ENCODE measurements at places on chromosomes 1 and 21.

DNA sequence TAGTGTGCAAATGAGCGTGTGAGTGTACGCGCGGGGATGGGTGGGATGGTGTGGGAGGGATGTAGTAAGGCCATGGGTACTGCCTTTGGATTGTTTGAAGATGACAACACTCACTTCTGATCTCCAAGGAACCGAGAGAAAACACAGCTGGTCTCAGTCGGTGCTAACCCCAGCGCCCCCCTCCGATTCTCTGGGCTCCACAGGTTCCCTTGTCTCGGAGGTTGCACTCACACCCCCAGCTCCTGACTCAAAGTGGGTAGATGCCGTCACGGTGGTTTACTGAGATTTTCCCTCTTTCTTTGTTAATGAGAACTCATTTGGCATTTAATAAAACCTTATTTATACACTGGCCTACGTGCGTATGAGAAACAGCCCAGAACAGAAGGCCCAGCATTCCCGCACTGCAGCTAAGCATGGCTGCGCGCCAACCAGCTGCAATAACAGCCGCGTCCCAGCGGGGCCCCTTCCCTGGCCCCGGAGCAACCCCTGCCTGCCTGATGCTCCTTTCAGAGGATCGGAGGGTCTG lies 25.8 kb downstream of the ABCA4 start:
- DNase-seq: peak; percentile 70

DNA sequence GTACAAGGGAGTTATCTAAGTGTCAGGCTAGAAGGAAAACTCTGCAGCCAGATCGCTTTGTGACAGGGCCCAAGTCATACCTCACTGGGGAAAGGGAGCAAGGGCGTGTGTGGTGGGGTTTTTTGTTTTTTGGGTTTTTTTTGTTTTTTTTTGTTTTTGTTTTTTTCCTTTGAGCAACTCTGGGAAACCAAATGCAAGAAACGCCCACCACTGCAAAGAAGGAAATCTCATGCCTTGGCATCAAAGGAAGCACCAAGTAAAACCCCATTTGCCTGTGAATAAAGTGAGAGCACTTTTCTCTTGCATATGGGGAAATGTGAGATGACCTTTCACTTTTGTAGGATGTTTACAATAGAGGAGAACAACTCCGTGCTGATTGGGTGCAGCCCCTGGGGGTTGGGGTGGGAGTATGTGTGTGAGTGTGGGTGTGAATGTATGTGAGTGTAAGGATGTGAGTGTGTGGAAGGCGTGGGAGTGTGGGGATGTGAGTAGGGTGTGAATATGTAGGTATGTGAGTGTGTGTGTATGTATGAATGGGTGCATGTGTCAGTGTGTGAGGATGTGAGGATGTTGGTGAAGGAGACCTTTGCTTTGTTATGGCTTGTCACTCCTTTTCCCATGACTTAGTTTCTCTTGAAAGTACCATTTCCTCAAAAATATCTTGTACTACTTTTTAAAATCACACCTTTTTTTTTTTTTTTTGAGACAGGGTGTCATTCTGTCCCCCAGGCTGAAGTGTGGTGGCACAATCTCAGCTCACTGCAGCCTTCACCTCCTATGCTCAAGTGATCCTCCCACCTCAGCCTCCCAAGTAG lies 34.6 kb downstream of the IL12RB2 start:
- DNase-seq: no peak

DNA sequence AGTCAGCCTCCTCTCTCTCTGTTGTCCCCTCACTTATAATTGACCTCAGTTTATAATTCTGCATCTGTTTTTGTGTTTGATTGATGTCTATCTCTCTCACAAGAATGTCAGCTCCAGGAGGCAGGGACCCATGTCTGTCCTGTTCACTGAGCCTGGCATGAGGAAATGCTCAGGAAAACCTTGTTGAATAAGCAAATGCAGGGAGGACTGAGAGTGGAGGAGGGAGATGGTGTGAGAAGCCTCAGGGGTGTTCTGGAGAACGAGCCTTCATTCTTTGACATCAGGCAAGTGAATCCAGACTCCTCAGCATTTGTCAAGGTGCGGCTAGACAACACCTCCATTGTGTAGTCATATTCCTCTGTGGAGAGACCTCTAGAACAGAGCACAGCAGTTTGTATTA lies 45.5 kb downstream of the MAN1C1 start:
- DNase-seq: no peak

DNA sequence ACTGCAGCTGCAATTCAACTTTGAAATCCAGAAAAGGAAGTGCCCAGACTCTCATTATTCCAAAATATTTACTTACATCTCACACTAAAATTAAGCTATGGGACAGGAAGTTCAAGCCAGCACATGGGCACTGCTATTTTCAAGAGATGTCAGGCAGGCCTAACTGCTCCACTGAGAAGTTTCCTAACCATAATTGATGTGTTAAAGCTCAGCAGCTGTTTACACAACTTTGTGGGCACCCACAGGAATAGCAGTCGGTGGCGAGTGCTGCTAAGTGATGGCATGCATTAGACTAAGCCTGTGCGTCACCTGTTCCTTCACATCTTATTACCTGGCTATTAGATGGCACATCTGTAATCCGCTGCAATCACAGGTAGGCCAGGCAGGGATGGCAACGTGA lies 303.3 kb upstream of the DAB1 start:
- no peak for DNase-seq

DNA sequence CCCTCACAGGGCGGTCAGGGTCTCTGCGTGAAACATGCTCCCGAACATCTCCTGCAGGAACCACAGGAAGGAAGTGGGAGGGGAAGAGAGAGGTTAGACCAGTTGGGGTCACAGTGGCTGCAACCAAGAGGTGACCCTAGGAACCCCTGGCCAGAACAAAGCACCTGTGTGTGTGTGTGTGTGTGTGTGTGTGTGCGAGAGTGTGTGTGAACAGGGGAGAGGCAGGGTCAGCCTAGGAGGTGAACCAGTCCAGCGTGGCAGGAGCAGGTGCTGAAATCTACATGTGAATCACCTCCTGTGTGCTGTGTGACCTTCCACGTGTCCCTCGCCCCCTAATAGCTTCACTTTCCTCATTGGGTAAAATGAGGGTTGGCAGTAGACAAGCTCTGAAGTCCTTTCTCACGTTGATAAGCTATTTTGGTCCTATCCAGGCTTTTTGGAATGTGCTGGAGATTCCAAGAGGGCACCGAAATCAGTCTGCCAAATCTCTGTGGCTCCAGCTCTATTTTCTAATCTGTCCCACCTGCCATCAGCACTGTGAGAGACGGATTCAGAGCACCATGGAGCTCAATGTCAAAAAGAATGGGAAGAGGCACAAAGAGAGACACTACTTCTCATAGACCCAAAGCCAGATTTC lies 27.8 kb downstream of the SLC26A9 start:
- no peak for DNase-seq

GRCh38 chr1:101107496-101108110 lies 82.0 kb upstream of the DPH5 start:
- DNase-seq: no peak

- DNase-seq: no peak
These were observed 251.2 kb downstream of the DSCAM start for GRCh38 chr21:40595806-40596205.

DNA sequence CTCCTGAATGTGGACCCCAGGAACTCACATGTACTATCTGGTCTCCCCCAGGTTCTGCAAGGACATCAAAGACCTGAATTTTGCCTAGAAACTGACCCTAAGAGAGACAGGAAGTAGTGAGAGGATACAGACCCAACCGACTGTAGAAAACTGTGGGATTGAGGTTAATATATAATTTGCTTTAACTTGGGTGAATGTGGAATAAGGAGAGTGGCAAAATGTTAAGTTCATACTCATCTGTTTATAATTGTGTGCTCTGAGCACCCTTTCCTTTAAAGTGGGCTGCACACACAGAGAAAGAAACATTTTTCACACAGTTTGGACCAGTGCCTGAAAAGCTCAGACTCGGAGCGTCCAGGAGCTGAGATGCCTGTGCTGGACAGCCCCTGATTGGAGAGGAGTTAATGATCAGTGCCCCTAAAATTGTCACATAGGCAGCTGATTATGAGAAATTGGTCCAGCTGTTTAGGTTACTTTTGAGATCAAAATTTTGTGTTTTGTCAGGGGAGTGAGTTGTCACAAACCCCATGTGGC lies 37.2 kb downstream of the ROR1 start:
- no peak for DNase-seq

DNA sequence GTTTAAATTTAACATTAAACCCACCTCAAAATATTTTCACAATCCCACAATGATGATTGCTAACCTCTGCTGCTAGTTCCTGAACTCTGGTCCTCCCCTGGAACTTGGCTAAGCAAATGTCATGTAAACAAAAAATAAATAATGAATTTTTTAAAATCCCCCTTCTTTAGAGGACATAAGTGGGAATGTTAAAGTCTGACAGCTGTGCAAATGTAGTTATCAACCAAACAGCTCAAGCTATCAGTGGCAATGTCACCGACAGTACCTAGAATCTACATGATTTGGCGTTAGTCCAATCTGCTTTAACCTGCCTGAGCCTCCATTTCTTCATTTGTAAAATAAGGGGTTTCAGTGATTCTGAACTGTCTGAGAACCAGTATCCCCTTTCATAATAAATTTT lies 67.7 kb downstream of the GDAP2 start:
- no peak for DNase-seq

DNA sequence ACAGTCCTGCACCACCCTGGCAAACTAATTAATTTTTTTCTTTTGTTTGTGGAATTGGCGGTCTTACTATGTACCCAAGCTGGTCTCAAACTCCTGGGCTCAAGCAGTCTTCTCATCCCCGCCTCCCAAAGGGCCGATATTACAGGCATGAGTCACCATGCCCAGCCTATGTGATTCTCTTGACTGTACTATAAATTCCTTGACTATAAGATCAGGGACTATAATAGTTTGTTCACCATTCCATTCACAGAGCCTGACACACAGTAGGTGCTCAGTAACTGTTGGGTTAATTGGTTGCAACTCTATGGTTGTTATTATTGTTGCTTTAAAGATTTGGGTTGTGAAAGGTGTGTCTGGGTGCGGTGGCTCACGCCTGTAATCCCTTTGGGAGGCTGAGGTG lies 17.2 kb downstream of the DAP3 start:
- DNase-seq: peak; percentile 28

DNA sequence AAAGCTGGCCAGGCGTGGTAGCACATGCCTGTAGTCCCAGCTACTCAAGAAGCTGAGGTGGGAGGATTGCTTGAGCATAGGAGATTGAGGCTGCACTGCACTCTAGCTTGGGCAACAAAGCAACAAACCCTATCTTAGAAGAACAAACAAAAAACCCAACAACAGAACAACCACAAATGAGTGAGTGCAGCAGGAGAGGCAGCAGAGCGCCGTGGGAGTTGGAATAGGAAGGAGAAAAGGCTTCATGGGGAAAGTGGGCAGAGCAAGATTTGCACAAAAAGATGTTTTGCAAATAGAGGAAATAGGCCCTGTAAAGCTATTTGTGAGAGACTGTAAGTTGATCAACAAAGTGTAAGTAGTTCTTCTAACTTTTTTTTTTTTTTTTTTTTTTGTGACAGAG lies 19.6 kb downstream of the SMAP2 start:
- DNase-seq: no peak

Data from adipocyte (in vitro differentiated cells).